ENCODE measurements at places on chromosomes 6 and 20.

- DNase-seq = no peak
Measured at GRCh38 chr6:148140772-148141557, 201.7 kb upstream of the SASH1 start.

- DNase-seq = no peak
Measured at GRCh38 chr6:170089963-170090362, 200.9 kb downstream of the DLL1 start.

DNA sequence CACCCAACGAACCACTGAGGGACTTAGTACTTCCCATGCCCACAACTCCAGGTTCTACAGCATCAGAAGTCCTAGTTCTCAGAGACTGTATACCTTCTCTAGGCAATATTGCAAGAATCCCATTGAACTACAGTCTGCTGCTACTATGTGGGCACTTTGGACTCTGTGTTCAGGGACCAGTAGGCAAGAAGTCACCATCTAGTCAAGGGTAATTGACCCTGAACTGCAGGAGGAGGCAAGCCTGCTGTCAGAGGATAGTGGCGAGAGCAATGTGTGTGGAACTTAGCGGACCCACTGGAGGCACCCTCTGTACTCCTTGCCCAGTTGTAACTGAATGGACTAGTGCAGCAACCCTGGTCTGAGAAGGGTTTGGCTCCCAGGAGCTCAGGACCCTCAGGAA, 15.7 kb downstream of the HEBP2 start:
- DNase-seq = no peak

DNA sequence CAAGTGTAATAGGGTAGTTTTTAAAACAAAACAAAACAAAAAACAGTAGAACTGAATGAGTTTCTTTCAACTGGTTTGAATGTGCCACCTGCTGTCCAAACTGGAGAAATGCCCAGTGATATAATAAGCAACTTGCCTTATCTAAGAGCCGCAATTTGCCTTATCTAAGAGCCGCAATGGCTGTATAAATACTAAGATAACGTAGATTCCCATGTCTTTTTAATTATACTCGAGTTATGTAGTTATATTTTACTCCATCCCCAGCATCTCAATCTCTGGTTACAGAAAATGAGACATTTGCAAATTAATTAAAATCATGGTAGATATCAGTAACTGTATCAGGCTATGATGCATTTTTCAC, 67.2 kb downstream of the RPP40 start:
- DNase-seq = peak; percentile 64

GRCh38 chr20:44098657-44099056, 88.3 kb downstream of the JPH2 start:
- DNase-seq = no peak

DNA sequence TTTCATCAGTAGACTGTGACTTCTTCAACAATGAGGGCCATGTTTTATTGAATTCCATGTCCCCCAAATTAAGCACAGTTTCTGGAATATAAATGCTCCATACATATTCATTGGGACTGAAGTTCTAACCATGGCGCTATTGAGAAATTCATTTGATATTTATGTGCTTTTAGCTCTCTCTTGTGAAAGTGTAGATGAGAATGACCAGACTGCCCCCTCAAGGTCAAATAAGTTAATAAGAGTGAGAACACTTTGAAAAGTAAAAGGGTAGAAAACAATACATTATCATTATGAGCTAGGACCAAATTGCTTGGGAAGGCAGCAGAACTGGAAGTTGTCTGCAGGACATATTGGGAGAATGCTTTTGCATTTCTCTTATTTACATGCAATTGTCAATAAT, 597.9 kb downstream of the EPM2A start:
- DNase-seq = peak; percentile 5

- DNase-seq = no peak
Measured at GRCh38 chr20:57435498-57436222, 44.5 kb downstream of the RBM38 start.

DNA sequence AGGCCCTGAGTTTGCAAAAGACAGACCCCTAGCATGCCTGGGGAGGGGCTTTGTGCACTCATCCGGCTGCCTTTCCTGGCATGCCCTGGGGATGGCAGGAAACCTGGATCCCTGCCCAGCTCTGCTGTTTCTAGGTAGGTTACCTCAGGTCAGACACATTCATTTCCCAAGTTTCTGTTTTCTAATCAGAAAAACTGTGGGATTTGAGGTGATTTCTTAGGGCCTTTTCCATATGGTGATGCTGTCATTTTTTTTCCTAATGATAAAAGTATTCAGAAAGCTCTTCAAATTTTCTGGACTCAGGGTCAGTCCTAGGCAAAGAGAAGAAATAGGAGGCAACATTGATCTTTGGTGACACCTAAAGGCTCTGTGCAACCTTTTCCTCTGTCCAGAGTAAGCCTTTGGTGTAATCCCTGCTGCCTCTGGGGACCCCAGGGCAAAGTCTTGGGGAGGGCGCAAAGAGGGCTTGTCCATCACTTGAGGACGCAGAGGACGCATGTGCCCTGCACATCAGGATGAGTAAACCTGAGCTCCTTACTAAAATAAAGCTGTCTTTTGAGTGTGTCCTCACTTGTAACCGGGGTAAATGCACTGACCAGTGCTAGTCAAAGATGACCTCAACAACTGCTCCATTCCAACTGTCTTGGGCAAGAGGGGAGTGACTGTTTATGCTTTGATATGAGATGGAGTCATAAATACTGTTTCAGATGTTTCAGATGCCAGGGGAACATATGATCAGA, 13.5 kb upstream of the TRAM2 start:
- DNase-seq = no peak

DNA sequence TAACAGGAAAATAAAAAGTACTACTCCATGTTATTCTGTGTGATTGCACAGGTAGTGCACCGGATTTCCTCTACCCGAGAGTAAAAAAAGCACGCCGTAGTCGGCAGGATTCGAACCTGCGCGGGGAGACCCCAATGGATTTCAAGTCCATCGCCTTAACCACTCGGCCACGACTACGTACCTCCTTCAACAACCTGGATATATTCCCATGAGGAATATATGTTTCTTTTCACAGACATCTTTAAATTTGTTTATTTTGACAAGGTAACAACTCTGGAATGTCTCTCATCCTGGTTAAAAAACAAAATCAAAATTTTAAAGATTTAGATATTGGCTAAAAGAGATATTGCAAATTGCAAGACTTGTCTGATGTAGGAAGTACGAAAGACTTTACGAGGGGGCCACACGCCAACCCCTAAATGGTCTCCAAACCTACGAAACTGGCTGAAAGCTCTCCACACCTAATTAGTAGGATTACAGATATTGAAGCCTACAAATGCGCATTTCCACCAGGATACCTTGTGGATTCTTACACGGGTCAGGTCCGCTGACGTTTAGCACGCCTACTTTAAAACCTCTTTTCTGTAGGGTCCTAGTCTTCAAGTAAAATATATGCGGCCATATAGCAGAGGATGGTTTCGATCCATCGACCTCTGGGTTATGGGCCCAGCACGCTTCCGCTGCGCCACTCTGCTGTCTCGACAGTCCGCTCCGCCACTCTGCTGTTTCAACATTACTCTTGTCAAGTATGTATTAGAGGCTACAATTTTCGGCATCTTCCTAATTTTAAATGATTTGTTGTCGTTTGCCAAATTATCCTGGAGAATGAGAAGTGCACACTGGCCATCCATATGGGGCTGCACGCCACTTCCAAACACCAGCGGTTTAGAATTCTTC, 52.2 kb upstream of the BTN3A2 start:
- peak; percentile 97 for DNase-seq

- no peak for DNase-seq
Measured at GRCh38 chr6:41901882-41902519, 6.8 kb upstream of the USP49 start.

- peak; percentile 12 for DNase-seq
Measured at GRCh38 chr20:11676630-11677287, 240.9 kb upstream of the BTBD3 start.

DNA sequence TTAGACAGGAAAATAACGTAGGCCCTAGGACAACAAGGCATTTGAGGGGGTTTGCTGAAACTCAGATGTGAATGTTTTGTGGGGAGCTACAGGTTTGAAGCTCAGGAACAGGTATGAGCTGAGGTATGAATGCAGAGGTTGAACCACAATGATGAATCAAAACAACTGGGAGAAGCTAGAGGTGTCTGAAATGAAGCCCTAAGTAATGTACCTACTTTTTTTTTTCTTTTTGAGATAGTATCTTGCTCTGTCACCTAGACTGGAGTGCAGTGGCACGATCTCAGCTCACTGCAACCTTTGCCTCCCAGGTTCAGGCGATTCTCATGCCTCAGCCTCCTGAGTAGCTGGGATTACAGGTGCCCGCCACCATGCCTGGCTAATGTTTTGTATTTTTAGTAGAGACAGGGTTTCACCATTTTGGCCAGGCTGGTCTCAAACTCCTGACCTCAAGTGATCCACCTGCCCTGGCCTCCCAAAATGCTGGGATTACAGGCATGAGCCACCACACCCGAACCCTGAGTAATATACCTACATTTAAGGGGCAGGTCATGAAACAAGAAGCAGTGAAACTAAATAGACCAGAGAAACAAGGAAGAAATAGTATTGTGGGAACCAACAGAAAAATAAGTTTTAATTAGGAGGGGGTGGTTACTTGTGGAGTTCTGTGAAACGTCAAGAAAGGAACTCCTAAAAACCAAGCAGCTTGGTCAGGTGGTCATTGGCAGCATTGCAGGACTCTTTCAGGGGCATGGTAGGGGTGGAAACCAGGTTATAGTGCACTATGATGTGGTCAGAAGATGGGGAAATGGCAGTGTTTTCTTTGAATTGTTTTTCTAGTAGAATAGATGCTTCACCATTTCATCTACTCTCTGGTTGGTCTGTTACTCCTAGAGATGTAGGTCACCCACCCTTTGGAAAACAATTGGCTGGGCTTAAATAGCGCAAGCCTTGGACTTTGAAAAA, 138.1 kb downstream of the CD164 start:
- no peak for DNase-seq

DNA sequence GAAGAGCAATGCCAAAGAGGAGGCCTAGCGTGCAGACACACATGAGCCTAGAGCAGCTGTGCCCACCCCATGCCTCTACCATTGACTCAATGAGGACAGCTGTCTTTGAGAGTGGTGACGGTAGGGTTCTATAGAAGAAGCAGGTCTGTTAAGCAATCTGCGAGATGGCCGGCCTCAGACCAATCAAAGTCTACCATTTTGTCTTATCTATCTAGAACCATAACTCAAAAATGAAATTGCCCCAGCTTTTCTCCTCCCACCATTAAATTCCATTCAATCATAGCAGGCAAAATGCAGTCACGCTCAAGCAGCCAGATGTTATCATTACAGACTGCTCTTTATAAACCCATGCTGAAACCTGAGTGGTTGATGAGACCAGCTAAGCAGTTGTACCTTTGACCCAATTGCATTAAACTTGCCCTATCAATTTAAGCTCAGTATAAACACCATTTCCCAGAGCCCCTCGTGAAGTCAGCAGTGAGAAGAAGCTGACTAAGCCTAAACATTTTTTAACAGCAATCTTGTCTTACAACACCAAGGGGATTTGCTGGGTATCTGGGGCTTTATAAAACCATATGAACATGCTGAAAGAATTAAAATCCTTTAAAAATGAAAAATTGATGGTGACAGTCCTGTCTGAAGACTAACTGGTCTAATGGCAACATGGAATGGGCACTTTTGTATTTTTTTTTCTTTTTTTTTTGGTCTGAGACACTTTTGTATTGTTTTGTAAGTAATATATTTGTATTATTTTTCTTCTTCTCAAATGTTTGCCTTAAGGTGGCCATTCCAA, 57.5 kb downstream of the FOXC1 start:
- no peak for DNase-seq

DNA sequence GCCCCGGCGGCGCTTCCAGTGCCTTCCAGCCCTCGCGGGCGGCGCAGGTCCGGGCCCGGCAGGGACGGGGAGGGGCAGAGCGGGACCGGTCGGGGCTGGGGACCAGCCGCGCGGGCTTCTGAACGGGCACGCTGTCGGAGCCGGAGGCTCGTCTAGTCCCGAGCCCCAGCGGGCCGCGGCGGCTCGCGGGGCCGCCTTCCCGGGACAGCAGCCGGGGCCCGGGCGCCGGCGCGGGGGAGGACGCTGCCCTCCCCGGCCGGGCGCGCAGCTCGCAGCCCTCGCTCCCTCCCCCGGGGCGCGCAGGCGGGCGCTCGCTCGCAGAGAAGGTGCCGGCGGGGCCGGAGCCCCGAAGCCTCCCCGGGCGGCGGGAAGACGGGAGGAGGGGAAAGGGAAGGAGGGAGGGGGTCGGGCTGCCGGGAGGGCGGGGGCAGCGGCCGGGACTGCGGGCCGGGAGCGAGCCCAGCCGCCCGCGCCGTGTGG, 696 bp upstream of the SIRPA start:
- DNase-seq = peak; percentile 4

GRCh38 chr6:157650261-157650640, 172.8 kb upstream of the SNX9 start:
- DNase-seq = no peak

DNA sequence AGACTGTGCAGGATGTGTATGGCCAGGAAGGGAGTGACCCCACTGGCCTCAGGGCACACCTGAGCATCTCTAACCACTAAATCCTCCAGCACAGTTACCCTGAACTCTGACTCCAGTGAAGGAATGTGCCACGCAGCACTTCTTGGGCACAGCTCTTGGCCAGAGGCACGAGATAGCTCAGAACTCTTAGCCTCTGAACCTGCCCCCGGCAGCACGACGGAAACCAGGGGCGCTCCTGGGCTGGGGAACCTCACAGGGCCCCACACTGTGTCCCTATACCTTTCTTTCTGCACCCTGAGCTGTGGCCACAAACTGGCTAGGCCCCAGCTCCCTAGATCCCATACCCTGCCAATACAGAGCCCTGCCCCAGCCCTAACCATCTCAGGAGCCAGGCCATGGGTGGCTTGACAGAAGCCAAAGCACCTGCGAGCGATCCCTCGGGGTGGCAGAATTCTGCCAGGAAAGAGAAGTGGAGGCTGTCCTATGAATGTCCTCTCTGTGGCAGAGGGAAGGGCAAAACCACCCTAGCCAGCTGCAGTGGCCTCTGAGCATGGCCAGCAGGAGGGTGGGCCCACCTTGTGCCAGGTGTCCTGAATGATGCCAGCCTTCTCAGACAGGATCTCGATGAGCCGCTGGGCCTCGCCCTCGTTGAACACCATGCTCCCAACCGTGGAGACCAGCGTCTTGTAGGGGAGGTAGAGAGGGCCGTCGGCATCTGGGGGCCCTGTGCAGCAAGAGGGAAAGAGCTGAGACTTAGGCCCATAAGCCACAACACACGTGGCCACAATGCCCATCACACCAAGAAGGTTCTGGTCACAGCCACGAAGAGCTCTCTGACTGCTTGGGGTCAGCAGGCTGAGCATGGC, 39.4 kb downstream of the RRBP1 start:
- DNase-seq = no peak

DNA sequence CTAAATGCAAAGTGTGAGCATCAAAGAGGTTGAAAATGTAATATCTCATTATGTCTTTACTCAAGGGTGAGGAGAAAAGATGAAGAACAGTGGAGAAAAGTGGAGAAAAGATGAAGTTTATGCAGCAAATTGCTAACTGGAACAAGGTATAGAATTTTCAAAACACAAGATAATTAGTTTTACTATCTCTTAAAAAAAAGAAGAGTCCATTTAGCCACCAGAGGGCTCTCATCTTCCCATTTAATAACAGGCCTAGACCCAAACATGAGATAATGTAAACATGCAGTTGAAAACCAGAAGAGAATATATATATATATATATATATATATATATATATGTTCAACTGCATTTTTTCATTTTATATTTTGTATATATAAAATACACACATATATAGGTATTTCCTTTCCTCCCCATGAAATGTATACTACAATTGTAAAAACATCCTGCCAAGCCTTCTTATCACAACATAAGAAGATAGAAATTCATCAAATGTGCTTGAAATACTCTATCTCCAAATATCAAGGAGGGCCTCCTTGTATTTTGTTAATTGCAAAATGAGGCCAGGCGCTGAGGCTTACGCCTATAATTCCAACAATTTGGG, 78.4 kb downstream of the ADTRP start:
- no peak for DNase-seq

Measured in CMK (cell line).